ELR (cell line): ENCODE measurements at places on chromosomes 2 and 18.

- DNase-seq, result no peak
Measured at GRCh38 chr2:115584507-115584906, 1142.1 kb downstream of the DPP10 start.

DNA sequence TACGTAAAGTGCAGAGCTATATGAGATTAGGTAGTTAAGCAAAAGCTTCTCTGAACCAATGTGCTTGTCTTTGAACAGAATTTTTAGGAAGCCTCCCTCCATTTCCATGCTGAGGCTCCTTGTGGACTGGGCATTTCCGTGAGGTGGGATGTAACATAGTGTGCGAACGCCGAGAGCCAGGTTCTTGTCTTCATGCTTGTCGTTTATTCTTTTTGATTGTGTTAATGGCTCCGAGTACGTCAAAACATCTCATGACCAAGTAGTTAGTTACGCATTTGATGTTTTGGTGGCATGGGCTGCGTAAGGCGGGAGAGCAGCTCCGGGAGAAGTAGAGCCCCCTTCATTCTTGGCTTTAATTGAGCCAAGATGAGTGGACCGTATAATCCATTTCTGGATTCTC lies 32.9 kb downstream of the DGKD start:
- DNase-seq, result no peak

DNA sequence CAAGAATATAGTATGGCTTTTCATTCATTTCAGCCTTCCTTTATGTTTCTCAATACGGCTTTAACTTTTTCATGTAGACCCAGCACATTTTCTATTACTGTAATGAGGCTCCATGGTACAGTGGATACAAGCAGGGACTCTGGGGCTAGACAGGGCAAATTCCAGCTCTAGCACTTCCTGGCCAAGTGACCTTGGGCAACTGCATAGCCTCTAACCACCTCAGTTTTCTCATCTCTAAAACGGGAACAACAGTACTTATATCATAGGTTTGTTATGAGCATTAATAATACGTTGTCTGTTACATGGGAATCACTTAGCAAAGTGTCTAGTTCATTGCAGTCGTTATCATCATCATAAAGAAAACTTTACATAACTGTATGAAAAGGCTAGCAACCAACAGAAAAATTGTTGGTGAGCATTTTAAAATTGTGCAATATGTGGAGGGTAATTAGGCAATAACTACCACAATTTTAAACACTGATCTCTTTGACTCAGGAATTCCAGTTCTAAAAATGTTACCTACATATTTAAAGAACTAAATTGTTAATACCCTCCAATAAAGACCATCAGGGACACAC lies 13.7 kb upstream of the RMDN2 start:
- no peak for DNase-seq

- DNase-seq, result no peak
Measured at GRCh38 chr2:69279931-69280681, 106.9 kb downstream of the GFPT1 start.

DNA sequence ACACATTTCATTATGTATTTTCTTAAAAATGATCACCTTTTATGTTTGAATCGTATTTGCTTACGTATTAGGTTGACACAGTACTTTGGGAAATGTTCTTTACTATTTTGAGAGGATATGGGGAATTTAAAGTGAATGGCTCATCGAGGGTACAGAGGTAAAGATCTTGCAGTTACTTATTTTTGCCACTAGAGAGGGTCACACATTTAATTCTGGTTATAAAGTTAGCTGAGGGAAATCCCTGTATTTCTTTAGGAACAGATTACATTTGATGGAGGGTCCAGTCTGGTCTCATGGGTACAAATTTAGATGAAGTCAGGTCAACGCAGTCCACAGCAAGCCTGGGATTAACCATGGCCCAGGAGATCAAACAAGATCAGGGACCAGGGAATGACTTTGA lies 24.5 kb downstream of the DYNC2LI1 start:
- peak; percentile 21 for DNase-seq

- DNase-seq, result no peak
Measured at GRCh38 chr2:241200822-241201395, 12.4 kb downstream of the ANO7 start.

- no peak for DNase-seq
Measured at GRCh38 chr2:111909079-111909478, 10.7 kb downstream of the MERTK start.

GRCh38 chr2:202815548-202816360 lies 55.8 kb downstream of the ICA1L start:
- no peak for DNase-seq

- DNase-seq, result no peak
Measured at GRCh38 chr2:240459401-240460252, 24.2 kb downstream of the GPC1 start.

DNA sequence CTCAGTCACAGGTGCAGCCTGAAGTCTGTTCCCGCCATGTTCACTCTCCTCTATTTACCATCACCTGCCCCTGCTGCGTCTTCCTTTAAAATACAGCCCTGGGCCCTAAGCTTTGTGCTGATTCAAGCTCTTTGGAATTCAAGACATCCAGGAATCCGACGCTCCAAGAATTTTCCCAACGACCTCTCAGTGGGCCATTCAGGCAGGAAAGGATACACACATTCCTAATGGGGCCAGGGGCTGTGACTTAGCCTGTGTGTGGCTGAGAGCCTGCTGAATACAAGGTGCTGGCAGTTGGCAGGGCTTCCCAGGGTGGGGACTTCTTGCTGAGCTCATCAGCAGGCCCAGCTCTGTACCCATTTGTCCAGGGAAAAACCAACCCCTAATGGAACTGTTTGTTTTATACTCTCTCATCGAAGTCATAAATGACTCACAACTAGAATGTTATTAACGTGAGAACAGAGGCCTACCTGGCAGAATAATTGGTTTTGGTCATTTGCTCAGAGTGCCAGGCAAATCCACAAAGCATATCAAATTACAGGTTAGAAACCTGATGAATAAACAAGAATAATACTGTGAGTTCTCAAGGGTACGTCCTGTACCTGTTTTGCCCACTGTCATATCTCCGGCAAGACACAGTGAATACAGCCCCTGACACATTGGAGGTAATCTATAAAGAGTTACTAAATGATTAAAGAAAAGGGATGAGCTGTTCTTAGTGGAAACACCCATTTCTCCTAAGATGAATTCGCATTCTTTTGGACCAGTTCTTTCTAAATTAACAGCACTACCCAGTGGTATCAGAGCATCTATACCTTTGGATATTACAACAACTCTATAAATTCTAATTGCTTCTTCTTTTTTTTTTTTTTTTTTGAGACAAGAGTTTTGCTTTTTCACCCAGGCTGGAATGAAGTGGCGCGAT lies 12.6 kb upstream of the KCMF1 start:
- peak; percentile 99 for DNase-seq

- DNase-seq, result peak; percentile 58
Measured at GRCh38 chr2:48129293-48129950, 223.1 kb upstream of the FBXO11 start.

DNA sequence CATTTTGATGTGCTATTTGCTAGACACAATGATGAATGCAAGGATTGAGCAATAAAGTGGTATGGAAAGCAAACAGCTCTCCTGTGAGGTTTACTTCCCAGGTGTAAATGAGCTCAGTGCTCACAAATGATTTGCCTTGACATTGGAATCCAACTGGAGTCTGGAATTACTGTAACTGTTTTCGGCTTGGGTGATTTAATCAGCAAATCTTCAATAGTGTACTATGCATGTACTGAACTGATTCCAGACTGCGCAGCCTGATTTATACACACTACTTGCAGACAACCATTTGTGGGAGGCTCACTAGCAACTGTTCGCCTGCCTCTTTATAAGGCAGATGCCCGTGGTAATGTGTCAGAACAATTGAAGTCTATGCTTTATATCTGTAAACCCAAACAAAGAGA lies 27.9 kb upstream of the SOX11 start:
- DNase-seq, result no peak

DNA sequence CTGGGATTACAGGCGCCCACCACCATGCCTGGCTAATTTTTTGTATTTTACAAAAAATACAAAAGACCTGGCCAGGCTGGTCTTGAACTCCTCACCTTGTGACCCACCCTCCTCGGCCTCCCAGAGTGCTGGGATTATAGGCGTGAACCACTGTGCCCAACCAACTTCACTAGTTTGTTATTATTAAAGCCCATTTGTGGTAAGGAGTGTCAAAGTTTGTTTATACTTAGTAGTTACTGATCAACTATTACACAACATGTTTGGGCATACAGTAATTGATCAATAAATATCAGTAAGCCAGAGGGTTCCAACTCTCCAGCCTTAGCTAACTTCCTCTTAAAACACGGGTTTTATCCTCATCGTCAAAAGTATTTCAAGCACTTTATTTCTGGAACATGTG lies 67.5 kb upstream of the ZNG1B start:
- no peak for DNase-seq

GRCh38 chr2:168602846-168603401 lies 146.9 kb downstream of the CERS6 start:
- no peak for DNase-seq

GRCh38 chr2:197078535-197078934 lies 152.0 kb upstream of the PGAP1 start:
- no peak for DNase-seq

GRCh38 chr18:79250301-79250981 lies 145.3 kb upstream of the NFATC1 start:
- DNase-seq, result no peak

GRCh38 chr18:79640064-79640672 lies 39.4 kb upstream of the CTDP1 start:
- no peak for DNase-seq

DNA sequence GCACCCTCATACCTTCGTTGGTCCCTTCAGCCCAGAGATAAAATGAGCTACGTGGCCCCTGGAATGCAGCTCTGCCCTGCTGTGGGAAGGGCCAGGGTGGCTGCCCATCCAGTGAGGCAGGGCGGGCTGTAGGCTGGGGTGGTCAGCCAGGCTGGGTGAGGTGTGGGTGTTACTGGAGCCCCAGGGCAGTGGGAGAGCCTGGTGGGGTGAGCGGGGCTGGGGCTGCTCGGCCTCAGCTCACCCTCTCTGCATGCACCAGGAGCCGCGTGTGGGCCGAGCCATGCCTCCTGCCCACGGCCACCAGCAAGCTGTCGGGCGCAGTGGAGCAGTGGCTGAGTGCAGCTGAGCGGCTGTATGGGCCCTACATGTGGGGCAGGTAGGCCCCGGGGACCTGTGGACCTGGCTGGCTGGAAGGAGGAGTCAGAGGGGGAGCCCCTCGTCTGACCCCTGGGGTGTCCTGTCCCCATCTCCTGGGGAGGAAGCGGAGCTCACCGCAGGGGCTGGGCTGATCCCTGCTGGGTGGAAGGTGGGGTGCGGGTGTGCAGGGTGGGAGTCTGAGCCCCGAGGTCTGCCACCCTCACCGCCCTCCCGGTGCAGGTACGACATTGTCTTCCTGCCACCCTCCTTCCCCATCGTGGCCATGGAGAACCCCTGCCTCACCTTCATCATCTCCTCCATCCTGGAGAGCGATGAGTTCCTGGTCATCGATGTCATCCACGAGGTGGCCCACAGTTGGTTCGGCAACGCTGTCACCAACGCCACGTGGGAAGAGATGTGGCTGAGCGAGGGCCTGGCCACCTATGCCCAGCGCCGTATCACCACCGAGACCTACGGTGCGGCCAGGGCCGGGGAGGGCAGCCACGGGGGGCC lies 5.5 kb downstream of the RNPEPL1 start:
- DNase-seq, result no peak

DNA sequence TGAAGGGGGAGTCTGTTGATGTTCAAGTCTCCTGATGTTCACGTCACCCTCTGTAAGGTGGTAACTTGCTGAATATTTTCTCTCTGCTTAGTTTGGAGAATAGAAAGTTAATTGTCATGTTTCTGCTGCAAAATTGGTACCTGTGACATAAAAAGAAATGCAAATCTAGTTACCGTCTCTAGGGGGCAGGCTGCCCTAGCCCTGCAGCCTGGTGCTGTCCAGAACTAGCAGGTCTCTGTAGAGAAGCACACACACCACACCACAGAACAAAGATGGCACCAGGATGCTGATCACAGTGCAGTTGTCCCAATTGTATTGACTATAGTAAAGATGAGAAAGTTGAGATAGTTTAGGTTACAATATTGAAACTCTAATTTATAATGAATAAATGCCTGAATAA lies 47.0 kb downstream of the SLC9A4 start:
- peak; percentile 45 for DNase-seq

DNA sequence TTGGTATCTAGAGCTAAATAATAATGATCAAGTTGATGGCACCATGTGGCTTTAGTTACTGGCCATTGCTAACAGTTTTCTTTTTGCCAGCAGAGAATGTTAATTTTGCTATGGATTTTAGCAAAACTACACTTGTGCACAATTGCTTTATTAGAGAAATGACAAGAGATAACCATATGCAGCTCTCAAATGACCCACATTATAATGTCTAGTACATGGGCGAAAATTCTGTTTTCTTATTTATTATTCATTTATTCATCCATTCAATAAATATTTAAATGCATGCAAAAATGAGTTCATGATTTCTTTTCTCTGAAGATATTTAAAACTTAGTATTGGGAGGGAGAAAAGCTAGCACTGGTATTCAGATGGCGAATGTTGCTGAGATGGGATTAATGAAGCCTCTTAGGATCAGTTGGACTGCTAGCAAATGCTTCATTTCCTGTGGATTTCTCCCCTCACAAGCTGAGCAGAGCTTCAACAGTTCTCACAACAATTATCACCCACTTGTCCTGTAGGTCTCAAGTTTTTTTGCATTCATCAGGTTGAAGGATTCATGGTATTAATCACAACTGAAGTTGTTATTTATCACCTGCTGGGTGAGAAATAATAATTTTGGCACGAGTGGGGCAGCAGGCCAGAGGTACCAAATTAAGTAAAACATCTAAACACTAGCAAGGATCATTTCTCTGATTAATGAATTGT lies 95.2 kb downstream of the MTX2 start:
- DNase-seq, result no peak

GRCh38 chr2:38390947-38391346 lies 13.9 kb upstream of the ATL2 start:
- no peak for DNase-seq
